Body of pancreas (tissue), 4 donors: ENCODE measurements at places on chromosomes 2 and 18. TPM values are rescaled to one million over a fixed set of nuclear protein-coding genes. Genes with fewer than 3 reads are reported as not detected.

The BIRC6 gene
- total RNA-seq, result 71.9 TPM

The STAM2 gene
- total RNA-seq, result 25.7 TPM

DNA sequence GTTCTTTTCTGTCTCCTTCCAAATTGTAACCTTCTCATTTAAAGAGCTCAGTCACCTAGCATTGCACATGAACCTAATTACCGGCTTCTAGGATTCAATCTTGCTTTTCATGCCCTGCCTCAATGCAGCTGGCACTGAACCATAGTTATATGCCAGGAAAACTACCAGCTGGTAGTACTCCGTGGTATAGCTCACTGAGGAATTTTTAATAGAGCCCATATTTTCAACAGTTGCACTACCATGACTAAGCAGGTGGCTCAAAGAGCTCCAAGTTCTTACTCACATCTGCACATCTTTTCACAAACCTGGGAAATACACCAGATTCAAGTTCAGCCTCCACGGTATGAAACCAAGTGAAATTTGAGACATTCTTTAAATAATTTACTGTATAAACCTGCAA is 363.5 kb downstream of the GRB14 start:
- H3K27me3 ChIP-seq, result no peaks in the 10 kb centered on the region
- H3K27ac ChIP-seq, result no peak overlapping the region
- no peak overlapping the region for H3K4me3 ChIP-seq

The CXCR2 gene
- total RNA-seq, result not detected

DNA sequence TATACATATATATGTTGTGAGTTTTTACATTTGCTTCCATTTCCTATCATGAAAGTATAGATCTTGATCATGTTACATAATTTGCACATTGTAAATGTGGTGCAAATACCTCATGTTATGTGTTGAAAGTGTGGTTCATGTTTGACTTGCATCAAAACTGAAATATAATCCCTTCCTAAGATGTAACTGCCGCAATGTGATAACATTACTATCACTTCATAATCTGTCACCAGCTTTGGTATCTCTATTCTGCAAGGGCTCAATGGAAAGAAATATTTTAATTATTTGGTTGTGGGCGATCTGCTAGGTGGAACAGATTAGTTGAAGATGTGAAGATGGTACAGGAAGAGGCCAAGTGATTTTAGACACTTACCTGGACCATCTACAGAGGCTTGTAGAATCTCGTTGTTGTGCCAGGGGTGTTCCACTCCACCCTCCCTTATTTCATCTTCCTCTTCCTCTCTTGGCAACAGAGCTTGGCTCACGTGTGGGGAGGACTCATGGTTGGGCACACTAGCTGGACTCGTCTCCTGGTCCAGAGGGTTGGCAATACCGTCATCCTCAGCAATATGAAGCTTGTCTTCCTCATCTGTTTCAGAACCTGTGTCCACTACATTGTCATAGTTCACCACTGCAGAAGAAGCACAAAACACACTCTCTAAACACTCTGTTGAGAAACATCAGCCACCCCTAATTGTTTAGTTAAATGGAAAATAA is 90.4 kb downstream of the ZEB2 start:
- H3K4me3 ChIP-seq, result no peak overlapping the region
- no peaks in the 10 kb centered on the region for H3K36me3 ChIP-seq
- H3K4me1 ChIP-seq, result peaks cover 7% of the 10 kb centered on the region

The ACVR1C gene
- total RNA-seq, result 6.6 TPM
